ENCODE measurements at places on chromosomes 5 and 9.

DNA sequence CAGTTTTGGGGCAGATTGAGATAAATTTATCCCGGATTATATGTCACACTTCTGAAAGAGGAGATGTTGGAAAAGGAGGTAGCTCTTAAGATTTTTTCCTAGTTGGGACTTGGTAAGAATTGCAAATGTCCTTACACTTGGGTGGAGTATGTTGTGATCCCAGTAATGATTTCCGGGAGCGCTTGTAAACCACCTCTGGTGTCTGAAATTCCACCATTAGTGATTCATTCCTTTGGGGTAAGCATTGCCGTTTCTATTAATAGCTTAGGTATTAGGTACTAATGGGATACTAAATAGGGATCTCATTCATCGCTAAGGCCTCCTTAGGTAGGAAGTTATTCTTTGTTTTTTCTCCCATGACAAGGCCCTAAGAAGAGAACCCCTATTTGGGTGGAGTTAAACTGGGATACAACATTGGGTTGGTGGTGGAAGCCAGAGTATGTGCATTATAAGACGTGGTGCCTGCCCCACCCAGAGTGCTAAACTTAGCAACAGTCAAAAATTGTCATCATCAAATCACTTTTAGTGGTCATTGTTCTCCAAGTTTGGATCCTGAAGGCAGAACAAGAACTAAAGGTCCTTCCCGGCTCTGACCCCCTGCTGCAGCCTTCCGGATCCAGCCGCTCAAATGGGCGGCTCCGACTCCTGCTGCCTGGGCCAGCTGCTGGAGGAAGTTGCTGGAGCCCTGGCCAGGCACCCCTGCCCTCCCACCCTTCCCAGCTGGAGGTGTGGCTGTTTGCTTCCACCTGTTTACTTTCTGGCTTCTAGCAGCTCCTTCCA lies 31.7 kb upstream of the DAB2IP start:
- peak; percentile 22 for DNase-seq

DNA sequence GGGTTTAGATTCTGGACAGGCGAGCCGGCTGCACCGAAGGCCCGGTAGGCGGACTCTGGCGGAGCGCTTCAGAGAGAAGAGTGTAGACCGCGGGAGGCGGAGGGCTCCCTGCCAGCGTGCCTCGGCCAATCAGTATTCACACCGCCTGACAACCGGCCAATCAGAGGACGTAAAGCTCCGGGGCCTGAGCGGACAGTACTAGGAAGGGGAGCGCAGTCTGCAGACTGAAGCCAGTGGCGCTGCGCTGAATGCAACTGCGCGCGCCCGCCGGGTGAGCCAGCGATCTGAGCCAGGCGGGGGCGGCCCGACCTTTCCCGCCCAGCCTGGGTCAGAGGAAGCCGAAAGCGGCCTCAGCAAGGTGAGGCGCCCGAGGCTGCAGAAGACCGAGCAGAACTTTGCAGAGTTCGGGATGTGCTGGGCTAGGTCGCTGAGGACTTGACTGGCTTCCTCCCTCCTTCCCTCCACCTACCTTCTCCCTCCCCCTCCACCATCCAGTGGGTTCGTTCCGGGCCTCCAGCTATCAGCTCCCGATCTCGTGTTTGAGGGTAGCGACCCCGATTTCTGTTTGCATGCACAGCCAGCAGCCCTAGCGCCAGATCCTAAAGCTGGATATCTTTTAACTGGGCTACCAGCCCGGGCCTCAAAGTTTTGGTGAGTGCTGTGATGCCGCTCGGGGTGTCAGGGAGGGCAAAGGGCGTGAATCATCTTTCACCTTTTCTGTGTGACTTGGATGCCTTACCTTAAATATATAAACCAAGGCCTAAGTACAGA lies at the start of gene DMRT2:
TSS of gene DMRT2 (plus strand) at position 233 of the 771 bp plus-strand sequence. CDS start 1,257 bp downstream, outside the sequence.
- DNase-seq = peak; percentile 97

DNA sequence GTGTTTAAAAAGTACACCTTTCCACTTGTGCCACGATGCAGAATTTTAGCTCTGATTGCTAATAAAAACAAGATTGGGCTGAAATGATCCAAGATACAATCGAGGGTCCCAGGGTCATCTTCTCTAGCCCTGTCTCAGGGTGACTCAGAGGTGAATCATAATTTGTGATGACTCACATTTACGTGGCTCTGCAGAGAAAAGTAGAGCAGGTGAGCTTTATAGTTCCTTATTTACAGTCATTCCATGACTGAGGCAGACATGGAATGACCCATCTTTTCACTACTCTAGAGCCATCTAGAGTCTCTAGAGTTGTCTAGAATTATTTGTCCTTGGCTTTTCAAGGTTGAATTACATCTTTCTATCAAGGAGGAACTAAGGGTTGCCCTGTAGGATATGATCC lies 155.2 kb downstream of the GAS1 start:
- peak; percentile 77 for DNase-seq

GRCh38 chr5:83227611-83228010 lies 150.3 kb downstream of the XRCC4 start:
- no peak for DNase-seq

DNA sequence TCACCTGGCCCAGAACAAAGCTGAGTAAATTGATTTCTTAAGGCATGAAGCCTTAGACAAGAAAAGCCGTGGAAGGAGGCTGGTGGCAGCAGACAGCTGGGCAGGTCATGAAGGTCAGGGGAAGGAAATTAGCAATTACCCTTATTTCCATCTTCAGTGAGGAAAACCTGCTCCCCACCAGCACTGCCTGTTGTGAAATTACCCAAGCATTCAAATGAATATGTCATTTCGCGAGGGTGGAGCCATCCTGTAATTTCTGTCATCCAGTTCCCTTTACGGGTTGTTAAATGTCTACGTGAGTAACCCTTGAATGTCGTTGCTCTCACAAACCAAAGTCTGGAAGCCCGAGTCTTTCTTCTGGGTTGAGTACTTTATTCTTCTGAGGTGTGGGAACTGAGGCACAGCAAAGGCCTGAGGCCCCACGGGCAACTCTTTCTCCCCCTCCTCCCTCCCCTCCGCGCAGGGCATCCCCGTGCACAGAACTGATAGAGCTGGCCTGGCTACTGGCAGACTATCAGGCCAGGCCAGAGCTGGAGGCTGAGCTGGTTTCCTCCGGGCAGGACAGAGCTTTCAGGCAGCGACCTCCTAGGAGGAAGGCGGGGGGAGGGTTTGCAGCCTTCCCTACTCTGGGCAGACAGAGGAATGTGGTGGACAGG lies 22.0 kb upstream of the AK3 start:
- peak; percentile 35 for DNase-seq

DNA sequence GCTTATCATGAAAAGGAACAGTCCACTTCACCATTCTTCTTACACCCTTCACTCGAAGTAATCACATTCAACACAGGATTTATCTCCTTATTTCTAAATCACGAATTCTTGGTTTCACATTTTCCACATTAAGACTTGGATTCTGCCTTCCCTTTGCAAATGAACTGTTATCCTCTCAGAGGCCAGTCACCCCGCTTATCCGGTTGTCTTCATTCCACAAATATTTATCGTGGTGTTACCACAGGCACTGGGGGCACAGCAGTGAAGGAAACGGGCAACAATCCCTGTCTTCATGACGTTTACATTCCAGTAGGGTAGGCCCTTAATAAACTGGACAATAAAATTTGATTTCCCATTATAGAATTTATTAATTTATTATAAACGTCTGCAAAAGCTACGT lies 284.2 kb downstream of the DENND1A start:
- no peak for DNase-seq

DNA sequence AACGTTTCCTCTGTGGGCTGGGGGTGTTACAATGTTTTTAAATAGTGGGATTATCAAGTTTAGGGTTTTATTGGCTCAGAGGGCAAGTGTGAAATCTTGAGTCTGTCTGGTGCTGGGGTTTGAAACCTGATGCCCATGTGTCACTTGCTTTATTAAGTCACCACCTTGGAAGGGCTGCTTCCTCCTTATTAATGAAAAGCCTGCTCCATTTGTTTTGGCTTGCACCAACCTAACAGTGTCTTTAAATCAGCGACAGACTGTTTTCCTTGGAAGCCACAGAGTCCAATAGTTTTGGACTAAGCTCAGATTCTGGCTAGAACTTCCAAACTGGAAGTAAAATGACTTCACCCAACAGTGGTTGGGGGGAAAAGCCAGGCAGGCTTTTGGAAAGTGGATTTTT lies 10.7 kb upstream of the PALM2AKAP2 start:
- no peak for DNase-seq

GRCh38 chr9:101620452-101620851 lies 25.7 kb upstream of the PPP3R2 start:
- DNase-seq = no peak

- DNase-seq = no peak
Observed at GRCh38 chr5:142641711-142642110, 44.2 kb downstream of the FGF1 start.

DNA sequence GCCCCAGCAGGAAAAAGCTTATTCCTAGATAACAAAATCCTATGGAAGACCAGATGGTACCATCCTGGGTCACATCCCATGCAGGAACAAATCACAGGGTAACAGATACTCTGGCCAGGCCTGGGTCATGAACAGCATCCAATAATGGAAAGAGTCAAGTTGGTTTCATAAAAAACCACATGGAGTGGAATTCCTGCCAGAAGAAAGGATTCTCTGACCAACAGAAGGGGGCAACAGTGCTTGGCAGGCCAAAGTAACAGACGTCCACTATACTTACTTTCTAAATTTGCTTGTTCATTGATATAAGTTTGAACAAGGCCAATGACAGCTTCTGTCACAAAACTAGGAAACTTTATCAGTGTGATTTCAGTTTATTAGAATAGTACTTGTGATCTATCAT lies 273.5 kb downstream of the ARRDC3 start:
- DNase-seq = no peak

GRCh38 chr5:136926073-136926472 lies 560.7 kb upstream of the TRPC7 start:
- DNase-seq = no peak

- DNase-seq = peak; percentile 8
Observed at GRCh38 chr9:31807574-31808256, 576.7 kb upstream of the ACO1 start.

DNA sequence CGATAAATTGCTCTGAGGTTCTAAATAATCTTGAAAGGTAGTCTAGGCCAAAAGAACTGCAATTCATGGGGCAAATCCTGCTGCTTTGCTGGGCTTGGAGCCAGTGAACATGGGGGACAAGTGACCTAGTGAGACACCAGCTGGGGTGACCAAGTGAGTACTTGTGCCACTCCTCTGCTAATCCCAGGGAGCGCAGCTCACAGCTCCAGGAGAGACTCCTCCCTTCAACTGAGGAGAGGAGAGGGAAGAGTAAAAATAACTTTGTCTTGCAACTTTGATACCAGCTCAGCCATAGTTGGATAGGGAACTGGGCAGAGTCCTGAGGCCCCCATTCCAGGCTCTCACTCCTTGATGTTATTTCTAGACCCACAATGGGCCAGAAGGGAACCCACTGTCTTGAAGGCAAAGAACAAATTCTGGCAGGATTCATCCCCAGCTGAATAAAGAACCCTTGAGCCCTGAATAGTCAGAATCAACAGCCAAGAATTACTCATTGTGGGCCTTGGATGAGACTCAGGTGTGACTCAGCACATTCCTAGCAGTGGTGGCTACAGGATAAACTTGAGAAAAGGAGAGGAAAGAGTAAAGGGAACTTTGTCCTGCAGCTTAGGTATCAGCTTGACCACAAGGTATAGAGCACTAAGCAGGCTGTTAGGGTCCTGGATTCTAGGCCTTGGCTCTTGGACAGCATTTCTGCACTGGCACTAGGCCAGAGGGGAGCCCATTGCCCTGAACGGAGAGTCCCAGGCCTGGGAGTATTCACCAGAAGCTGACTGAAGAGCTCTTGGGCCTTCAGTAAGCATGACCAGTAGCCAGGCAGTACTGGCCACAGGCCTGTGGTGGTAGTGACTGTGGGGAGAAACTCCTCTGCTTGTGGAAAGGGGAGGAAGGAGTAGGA lies 288.3 kb upstream of the CDH18 start:
- peak; percentile 92 for DNase-seq

GRCh38 chr9:91211919-91212318 lies 149.8 kb downstream of the AUH start:
- no peak for DNase-seq

DNA sequence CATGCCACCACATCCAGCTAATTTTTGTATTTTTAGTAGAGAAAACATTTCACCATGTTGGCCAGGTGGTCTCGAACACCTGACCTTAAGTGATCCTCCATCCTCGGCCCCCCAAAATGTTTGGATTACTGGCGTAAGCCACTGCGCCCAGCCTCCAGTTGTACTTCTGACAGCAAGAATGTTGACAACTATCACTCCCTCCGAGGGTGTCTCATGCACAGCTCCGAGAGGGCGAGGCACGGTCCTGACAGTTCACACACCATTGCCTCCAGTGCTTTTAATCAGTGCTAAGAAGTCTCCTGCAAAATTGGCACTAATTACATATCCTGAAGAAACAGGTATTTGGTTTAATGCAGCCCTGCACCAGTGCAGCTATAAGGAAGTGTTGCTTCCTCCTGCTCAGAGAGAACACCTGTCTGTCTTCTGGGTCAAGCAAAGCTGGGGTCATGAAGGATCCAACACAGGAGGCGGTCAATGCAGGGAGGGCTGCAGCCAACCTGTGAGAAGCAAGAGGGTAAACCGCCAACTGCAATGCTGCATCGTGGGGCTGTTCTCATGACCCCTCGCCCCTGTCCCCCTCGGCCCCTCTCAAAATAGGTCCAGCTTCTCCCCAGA lies 184.0 kb downstream of the MED10 start:
- DNase-seq = no peak

GRCh38 chr9:93460689-93461413 lies 7.5 kb upstream of the FAM120AOS start:
- DNase-seq = no peak

GRCh38 chr5:74895906-74896305 lies 29.7 kb upstream of the FAM169A start:
- DNase-seq = peak; percentile 75

DNA sequence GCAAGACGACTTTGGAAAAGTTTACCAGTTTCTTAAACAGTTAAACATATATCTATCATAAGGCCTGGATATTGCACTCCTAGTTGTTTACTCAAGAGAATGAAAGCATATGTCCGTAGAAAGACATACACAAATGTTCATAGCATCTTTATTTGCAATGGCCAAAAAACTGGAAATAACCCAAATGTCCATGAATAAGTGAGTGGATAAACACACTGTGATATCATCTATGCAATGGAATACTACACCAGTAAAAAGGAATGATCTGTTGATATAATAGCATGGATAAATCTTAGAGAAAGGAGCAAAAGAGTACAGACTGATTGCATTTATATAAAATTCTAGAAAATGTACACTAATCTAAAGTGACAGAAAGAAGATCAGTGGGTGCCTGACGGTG lies 28.0 kb upstream of the VCAN start:
- no peak for DNase-seq

DNA sequence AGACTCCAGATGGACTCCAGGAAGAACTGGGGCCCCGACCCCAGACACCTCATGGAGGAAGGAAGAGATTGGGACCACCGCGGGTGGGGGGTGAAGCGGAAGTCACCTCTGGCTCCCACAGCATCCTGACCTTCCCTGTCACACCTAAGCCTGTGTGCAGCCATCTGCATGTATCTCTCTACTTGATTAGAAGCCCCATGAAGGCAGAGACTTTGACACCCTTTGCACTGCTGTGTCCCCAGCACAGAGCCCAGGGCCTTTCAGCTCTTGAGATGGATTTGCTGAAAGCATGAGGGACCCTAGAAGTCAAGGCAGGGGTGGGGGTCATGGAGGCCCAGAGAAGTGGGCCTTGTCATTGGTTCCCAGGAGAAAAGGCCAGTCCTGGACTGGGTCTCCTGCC lies 2.8 kb upstream of the ENG start:
- DNase-seq = no peak

All from epithelial cell of esophagus (primary cell).